ENCODE measurements at places on chromosomes 11 and 22. TPM values are rescaled to one million over a fixed set of nuclear protein-coding genes. Genes with fewer than 3 reads are reported as not detected.

- no peak for DNase-seq
Observed at GRCh38 chr11:12218909-12219308, 108.5 kb downstream of the MICAL2 start.

DNA sequence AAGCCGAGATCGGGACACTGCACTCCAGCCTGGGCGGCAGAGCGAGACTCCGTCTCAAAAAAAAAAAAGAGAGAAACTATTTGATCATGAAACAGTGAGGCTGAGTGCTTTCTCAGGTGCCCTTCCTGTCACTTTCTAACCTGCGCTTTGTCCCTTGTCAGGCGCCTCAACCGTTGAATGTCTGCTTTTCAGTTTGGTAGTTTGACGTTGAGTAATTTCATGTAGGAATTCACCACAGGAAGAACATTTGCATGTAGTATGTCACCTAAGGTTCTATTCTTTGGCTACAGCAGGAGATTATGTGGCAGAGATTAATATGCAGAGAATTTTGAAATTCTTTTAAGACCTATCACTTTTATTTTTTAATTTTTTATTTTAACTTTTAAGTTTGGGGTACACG, 57.2 kb downstream of the PPFIA1 start:
- no peak for DNase-seq

DNA sequence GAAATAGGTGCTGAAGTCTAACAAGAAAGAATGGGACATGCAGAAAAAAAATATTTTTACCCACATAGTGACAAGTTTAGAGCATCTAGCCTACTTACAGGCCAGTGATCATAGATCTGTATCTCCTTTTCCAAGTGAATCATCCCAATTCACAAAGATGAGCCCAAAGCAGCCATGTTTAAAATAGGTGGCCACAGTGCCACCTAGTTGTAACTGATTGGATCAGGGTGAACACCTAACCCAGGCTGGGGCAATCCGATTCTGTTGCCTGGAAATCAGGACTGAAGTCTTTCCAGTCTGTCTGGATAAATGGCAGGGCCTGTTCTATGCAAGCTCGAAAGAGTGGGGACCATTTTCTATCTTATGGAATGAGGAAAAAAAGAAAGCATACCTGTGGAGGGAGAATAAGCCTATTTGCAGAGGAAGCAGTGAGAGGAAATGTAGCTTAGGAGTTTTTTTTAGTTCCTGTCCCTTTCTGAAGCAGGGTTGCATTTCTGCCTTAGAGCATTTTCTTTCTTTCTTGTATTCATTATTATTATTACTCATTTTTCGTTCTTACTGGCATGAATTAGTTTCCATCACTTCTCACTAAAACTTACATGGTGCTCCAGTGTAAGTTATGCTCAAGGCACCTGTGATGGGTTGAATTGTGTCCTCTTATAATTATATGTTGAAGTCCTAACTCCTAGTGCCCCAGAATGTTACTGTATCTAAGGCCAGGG, 113.2 kb upstream of the RAG2 start:
- no peak for DNase-seq

DNA sequence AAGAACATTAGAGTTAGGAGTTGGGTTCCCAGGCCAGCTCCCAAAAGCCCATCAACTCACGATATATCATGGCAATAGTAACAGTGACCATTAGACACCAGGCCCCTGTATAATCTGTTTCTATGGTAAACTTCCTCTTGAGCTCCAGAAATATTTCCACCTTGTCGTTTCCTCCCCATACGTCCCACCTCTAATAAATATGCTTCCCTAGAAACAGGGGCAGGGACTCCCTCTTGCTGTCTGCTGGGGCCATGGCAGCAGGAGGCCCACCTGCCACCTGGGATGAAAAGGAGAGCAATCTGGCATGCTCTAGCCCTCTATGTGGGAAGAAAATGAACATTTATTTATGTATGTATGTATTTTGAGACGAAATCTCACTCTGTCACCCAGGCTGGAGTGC, 32.2 kb upstream of the AMOTL1 start:
- no peak for DNase-seq

DNA sequence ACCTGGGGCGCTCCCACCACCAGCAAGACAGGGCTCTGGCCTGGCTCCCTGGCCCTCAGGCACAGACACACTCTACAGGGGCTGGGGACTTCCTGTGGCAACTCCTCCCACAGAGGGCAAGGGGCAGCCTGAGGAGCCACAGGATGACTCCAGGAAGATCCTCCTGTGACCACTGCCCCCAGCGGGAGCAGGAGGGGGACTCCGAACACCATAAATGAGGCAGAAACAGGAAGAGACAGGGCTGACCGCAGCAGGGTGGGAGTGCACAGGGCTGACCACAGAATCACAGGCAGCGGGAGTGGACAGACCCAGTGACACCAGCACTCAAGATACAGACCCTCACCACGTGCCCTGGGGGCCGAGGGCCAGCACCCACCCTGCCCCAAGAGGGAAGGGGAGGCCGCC, 10.8 kb downstream of the ARAP1 start:
- DNase-seq, result no peak

The NTM gene
- 111 TPM for total RNA-seq

DNA sequence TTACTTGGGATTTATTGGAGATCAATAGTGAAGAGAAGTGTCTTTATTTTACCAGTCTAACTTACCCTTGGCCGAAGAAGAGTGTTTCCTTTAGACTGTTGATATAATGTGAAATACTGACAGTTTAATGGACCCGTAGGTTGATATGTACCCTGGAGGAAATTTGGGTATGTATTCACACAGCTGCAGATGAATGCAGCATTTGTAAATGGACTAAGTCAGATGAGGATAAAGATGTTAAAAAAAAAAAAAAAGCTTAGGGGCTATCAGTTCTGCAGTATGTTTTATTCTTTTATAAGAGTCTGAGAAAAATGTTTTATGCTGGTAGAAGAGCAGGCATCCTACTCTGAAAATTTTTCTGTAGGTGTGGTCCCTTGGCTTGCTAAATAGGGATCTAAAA, 2.7 kb downstream of the REXO2 start:
- DNase-seq, result no peak

Measured in kidney epithelial cell (primary cell).